ENCODE measurements at places on chromosomes 16 and 17. TPM values are rescaled to one million over a fixed set of nuclear protein-coding genes. Genes with fewer than 3 reads are reported as not detected.

GRCh38 chr16:57977418-57978069 lies 6.6 kb upstream of the CNGB1 start:
- DNase-seq: peak; percentile 90

- no peak for DNase-seq
Measured at GRCh38 chr16:57009643-57010170, 20.4 kb downstream of the NLRC5 start.

GRCh38 chr17:64938290-64938689 lies 19.0 kb upstream of the LRRC37A3 start:
- DNase-seq: no peak

DNA sequence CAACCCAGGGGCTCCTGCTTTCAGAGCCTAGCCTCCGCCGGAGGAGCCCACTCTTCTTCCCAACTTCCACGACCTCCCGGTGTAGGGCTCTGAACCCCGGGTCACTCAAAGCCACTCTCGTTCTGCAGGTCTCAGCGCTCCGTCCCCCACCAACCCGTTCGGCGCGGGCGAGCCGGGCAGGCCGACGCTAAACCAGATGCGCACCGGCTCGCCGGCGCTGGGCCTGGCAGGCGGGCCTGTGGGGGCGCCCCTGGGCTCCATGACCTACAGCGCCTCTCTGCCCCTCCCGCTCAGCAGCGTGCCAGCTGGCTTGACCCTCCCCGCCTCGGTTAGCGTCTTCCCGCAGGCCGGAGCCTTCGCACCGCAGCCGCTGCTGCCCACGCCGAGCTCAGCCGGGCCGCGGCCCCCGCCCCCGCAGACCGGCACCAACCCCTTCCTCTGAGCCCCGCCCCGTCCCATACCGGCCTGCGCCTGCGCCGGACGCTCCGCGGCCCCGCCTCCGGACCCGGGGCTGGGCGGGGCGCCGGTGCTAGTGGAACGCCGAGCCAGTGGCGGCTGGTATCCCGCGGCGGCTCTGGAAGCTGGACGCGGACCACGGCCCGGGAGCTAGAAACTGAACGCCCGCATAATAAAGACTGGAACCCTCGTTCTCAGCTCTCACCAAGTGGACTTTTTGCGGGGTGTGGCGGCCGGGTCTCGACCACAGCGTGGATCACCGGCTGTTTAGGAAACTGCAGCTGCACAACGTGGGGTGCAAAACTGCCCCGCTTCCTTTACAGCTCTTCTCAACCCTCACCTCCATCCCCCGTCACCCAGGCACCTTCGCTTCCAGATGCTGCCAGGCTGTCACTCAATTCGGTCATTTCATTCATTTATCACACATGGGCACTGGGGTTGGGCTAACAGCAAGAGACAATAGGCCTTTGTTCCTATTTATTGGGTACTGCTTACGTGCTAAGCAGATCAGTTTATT lies 5.0 kb upstream of the SPATA20 start:
- peak; percentile 100 for DNase-seq

- DNase-seq: peak; percentile 69
Measured at GRCh38 chr17:42122371-42123303, at the start of gene HSPB9. HSPB9 (plus strand) TSS chr17:42122804; CDS start chr17:42122851, 47 bp downstream.

- no peak for DNase-seq
Measured at GRCh38 chr17:63086483-63087185, 120.6 kb downstream of the TANC2 start.

DNA sequence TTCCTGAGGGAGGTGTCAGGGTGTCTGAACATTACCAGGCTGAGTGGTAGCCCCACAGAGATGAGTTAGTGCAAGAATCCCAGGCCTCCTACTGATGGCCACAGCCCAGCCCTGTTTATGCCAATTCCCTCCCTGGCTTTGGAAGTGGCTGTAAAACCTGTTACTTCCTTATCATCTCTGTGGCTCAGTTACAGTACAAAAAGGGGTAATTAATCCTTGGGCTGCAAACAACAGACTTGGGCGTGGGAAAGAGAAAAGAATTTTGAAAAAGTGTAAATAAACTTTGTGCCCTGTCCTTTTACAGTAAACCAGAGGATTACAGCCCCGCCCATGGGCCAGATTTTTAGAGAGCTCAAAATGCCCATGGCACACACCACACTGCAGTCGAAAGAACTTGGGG lies 73.1 kb upstream of the AXIN2 start:
- DNase-seq: no peak

The KRT24 gene
- total RNA-seq: not detected

The TMEM88 gene
- 0.36 TPM for total RNA-seq

The OTOP3 gene
- not detected for total RNA-seq
